Astrocyte (in vitro differentiated cells and primary cell): ENCODE measurements at places on chromosomes 7 and 10.

- peak; percentile 10 for DNase-seq
Observed at GRCh38 chr10:80046629-80047441, 31.6 kb upstream of the TMEM254 start.

GRCh38 chr10:62082729-62083411 lies 181.4 kb downstream of the ARID5B start:
- peak; percentile 69 for DNase-seq

- DNase-seq, result no peak
Observed at GRCh38 chr7:123183431-123183830, 16.3 kb downstream of the SLC13A1 start.

DNA sequence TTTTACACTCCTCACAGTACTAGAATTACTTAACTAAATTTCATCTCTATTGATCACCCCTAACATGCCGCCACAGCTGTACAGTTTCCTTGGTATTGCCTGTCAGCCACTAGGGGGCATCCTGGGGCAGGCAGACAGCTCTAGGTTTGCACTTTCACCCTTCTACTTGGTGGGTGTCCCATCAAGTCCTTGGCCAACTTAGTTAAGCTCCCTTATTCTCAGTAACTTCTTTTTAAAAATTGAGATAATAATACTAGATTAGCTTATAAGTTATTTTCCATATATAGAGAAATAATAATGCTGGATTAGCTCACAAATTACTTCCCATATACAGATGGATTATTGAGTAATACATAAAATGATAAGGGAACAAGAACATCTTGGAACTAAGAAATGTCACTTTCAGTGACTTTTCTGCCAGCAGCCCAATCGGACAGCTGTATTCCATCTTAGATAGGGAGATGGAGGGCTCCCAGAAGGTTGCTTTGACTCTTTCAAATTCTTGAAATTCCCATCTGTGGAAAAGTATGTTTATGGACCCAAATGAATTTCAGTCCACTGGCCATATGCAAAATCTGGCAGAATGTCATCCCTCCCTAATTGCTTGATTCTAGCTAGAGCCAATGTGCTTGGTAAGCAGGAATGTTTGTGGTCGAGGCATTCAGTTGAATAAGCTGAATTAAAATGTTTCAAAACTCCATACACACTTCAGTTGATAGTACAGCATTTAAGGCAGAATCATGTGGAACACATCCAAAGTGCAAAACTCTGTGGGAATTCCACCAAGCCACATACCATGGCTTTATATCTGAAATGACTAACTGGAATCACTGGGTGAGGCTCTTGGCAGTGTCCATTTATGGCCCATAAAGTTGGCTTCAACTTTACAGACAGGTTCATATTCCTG lies 309.7 kb downstream of the CSTF2T start:
- peak; percentile 100 for DNase-seq

DNA sequence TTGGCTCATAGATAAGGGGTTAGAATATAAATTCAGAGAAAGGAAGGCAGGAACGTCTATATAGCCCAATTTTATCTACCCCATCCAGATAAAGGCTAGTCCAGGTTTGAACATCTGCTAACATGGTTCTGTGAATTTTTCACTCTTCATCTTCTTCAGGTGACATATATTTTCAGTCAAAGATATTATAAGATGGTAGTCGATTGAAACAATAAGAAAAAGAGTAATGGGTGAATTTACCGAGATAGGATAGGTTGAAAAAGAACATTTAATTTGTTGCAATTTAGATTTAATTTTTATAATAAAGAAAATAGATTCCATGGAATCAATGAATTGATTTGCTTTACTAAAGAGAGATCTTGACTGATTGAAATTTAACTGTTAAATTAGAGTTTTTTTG lies at the start of gene OR2F1:
TSS of gene OR2F1 (plus strand) at position 301 of the 400 bp plus-strand sequence. CDS start 5,127 bp downstream, outside the sequence.
- no peak for DNase-seq

DNA sequence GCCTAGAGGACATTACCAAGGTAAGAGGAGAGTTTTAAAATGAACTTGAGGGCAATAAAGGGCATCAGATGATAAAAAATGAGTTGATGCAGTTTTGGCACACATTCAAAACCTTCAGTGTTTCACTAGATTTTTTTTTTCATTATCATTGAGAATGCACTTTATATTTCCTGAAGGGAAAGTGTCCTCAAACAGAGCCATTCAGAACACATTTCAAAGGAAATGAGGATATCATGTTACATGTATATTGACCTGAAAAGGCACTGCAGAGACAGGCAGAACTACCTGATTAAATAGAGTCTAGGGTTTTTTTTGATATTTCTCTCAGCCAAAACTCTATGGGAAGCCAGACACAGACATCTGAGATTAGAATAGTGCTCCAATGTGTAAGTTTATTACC lies 454.0 kb downstream of the NEBL start:
- DNase-seq, result no peak
